ENCODE measurements at places on chromosomes 7 and 10. TPM values are rescaled to one million over a fixed set of nuclear protein-coding genes. Genes with fewer than 3 reads are reported as not detected.
A peak's percentile ranks its signal among the peaks of the same experiment; 100 is the strongest.

The NUTM2B gene
- polyA plus RNA-seq = 1.4 TPM

The KCNH2 gene
- polyA plus RNA-seq = 49.2 TPM

The MEST gene
- polyA plus RNA-seq = 290 TPM

The RAMP3 gene
- 13.2 TPM for polyA plus RNA-seq

The FKBP6 gene
- not detected for polyA plus RNA-seq

The HYAL4 gene
- polyA plus RNA-seq = not detected

The MMD2 gene
- 6.3 TPM for polyA plus RNA-seq

The DPCD gene
- 38.6 TPM for polyA plus RNA-seq

The GTF2IRD1 gene
- 33.6 TPM for polyA plus RNA-seq

GRCh38 chr10:126520751-126521317, 132.6 kb upstream of the ADAM12 start:
- no peak for DNase-seq

DNA sequence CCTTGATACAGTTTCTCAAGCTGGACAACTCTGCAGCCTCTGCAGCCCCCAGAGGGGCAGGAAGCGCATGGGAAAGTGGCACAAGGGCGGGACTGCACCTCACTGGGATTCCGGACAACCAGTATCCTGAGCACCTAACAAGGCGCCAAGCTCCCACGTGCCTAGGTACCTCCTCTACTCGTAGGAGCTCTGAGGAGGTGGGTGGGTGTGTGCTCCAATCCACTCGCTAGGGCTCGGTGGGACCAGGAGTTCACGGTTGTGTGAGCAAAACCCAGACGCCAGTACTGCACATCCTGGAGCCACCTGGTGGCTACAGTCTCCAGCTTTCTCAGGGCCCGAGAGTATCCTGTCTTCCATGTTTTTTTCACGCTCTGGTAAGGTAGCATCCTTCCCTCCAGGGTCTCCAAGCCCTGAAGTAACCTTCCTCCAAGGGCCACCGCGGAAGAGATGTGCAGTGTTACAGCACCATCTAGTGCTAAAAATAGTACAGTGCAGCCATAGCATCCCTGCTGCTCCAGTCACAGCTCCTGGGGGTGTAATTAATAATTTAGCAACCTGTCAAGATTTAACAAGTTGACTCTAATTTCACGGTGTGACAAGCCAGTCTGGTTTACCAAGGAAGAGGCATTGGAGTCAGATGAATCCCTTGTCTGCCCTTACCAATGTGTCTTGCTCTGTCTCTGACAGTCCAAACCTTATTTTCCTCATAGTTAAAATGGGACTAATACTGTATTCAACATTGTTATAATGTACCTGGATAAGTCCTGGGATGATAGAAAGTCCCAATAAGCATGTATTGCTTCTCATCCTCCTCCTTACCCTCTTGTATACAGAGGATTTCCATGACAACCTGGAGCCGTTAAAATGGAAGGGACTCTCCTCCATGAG, 70.4 kb downstream of the HERPUD2 start:
- peak; percentile 31 for DNase-seq

DNA sequence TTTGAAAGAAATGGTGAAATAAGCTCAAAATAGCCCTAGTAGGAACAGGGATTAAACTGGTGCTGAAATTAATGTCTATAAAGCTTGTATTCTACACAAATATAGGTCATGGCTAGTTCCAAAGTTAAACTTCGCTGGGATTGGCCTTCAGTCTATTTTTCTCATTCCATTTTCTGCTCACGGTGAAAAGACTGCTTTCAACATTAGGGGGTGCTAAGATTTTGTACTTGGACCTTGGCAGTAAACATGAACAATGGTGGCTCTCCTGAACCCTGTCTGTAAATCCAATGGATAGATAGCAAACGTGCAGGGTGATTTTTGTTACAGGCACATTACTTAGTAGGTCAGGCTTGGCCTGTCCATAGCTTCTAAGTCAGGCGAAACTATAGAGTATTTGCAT, 36.0 kb upstream of the RSU1 start:
- peak; percentile 74 for DNase-seq

DNA sequence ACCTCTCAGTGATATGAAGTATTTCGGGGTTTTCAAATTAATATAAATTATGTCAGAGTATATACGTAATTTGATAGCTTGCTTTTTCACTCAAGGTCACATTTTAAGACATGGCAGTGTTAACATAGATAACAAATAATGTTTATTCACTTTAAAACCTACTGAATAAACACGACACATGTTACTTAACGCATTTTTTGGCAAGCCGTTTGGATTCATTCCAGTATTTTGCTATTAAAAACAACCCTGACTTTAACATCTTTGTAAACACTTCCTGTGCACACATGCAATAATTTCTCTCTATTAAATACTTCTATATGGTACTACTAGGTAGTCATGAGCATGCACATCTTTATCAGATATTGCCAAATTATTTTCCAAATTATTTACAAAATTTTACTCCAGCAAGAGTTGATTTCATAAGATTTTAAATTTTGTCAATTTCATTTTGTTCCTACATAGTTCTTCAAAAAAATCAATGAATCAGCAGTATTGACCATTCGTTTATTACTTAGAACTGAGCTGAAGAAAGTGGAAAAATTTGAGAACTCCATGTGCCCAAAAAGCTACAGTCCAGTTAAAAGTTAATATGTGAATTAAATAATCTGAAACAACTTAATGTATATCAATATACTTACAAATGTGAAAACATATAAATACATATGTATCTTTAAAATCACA, 26.8 kb upstream of the THSD7A start:
- DNase-seq = peak; percentile 34

DNA sequence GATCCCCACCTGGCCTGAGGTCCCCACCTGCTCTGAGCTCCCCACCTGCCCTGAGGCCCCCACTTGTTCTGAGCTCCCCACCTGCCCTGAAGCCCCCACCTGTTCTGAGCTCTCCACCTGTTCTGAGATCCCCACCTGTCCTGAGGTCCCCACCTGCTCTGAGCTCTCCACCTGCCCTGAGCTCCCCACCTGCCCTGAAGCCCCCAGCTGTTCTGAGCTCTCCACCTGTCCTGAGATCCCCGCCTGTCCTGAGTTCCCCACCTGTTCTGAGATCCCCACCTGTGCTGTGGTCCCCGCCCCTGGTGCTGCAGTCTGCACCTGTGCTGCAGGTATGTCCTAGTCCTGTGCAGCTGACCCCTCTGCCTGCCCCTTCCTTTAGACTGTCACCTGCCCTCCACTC, 561.6 kb downstream of the TCERG1L start:
- no peak for DNase-seq

- no peak for DNase-seq
These were observed 40.8 kb downstream of the MYL10 start for GRCh38 chr7:101588131-101588935.

GRCh38 chr7:102432442-102433218, 745 bp upstream of the ORAI2 start:
- peak; percentile 13 for DNase-seq

- no peak for DNase-seq
These were observed 258.4 kb downstream of the PLXNA4 start for GRCh38 chr7:132317701-132318351.

- peak; percentile 62 for DNase-seq
These were observed 35.6 kb downstream of the ACADSB start for GRCh38 chr10:123044391-123044790.

GRCh38 chr7:91228327-91228726, 35.9 kb upstream of the FZD1 start:
- no peak for DNase-seq

GRCh38 chr10:9301554-9301953, 1247.1 kb downstream of the GATA3 start:
- no peak for DNase-seq
